ENCODE measurements at places on chromosomes 11 and 22.
A peak's percentile ranks its signal among the peaks of the same experiment; 100 is the strongest.

GRCh38 chr22:44451016-44451415 is 47.0 kb downstream of the RTL6 start:
- H3K27ac ChIP-seq = no peak overlapping the region
- no peak for DNase-seq
- H3K4me1 ChIP-seq = peaks cover 18% of the 10 kb centered on the region

DNA sequence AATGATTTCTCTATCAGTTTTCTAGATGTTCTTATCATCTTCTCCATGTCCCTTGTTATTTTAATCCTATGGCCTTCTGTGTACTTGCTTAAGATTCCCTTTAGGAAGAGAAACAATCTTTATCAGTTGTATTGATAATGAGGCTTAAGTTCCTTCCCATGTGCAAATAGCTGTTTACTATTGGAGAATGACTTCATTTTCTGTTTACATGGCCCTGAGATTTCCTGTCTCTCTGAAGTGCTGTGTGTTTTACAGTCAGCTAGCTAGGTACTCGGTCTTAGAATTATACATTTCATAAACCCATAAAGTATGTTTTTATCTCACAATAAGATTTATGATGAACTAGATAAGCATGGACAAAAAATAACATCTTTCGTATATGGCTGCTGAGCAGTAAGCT is 67.5 kb upstream of the CCDC179 start:
- H3K27ac ChIP-seq = no peak overlapping the region
- H3K4me3 ChIP-seq = no peak overlapping the region
- no peaks in the 10 kb centered on the region for H3K4me1 ChIP-seq
- DNase-seq = no peak

GRCh38 chr11:25993016-25993415 is 338.9 kb upstream of the ANO3 start:
- no peaks in the 10 kb centered on the region for H3K27me3 ChIP-seq
- no peaks in the 10 kb centered on the region for H3K36me3 ChIP-seq
- H3K27ac ChIP-seq = no peak overlapping the region

GRCh38 chr11:121590772-121591404 is 138.1 kb upstream of the SORL1-AS1 start:
- peaks cover 14% of the 10 kb centered on the region for H3K4me1 ChIP-seq
- H3K27me3 ChIP-seq = no peaks in the 10 kb centered on the region
- no peak overlapping the region for H3K4me3 ChIP-seq
- H3K27ac ChIP-seq = peak overlapping the region; percentile 20
- DNase-seq = no peak

DNA sequence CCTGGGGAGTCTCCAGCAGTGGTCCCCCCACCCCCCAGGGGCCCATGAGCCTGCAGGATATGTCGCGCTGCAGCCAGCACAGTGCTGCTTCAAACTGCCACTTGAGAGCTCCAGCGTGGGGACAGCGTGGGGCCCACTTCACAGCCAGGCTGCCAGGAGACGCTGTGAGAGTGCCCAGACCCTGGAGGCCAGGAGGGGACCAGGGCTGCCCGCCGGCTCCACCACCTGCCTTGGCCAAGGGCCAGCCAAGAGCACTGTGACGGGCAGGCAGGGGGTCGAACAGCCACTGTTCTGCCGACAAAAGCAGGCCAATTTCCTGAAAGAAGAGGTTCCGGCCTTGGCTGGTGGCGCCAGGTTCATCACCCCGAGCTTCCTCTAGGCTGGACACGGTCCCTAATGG is 60.2 kb downstream of the FLRT1 start:
- H3K27me3 ChIP-seq = no peaks in the 10 kb centered on the region
- no peaks in the 10 kb centered on the region for H3K36me3 ChIP-seq
- H3K4me3 ChIP-seq = no peak overlapping the region
- no peak overlapping the region for H3K27ac ChIP-seq
- H3K4me1 ChIP-seq = peaks cover 3% of the 10 kb centered on the region

DNA sequence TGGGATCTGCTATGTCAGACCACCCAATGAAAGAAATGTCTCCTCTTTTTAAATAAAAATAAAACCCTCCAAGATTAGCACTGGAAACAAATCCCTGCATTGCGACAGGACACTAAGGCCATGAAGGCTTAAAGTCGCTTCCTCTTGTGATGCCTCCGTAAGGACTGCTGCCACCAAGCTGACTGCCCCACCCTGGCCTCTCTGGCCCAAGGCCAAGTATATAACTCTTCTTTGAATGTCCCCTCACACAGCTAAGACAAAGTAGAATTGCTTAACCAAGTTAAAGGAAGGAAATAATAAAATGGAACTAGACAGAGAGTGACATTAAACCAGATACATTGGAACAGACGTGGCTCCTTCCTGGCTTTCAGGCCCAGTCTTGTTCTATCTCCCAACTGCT is 7.5 kb upstream of the NRGN start:
- H3K27me3 ChIP-seq = peaks cover 26% of the 10 kb centered on the region
- no peak for DNase-seq
- H3K4me3 ChIP-seq = no peak overlapping the region
- no peak overlapping the region for H3K27ac ChIP-seq
- no peaks in the 10 kb centered on the region for H3K36me3 ChIP-seq

GRCh38 chr11:121367001-121367843 is 74.7 kb downstream of the SC5D start:
- DNase-seq = no peak
- peak overlapping the region; percentile 58 for H3K4me3 ChIP-seq
- H3K27me3 ChIP-seq = no peaks in the 10 kb centered on the region
- peaks cover 3% of the 10 kb centered on the region for H3K36me3 ChIP-seq
- H3K27ac ChIP-seq = peak overlapping the region; percentile 86

DNA sequence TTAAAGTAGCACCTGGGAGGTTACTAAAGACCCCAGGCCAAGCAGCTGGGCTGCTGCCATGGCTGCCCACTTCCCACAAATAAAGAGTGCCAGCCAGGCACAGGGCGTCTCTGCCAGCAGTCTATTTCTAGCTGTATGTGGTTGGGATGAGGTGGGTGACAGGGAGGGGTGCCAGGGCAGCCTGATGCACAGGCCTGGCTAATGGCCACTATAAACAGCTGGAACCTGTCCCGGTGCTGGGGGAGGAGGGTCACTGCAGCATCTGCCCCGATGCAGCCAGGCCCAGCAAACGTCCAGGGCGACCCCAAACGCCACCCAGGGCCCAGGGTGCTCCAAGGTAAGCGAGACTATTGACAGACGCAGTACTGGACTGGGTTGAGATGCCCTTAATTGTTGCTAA is 37.4 kb downstream of the SCUBE1 start:
- no peak overlapping the region for H3K27ac ChIP-seq
- no peaks in the 10 kb centered on the region for H3K4me1 ChIP-seq
- no peaks in the 10 kb centered on the region for H3K36me3 ChIP-seq
- DNase-seq = no peak

DNA sequence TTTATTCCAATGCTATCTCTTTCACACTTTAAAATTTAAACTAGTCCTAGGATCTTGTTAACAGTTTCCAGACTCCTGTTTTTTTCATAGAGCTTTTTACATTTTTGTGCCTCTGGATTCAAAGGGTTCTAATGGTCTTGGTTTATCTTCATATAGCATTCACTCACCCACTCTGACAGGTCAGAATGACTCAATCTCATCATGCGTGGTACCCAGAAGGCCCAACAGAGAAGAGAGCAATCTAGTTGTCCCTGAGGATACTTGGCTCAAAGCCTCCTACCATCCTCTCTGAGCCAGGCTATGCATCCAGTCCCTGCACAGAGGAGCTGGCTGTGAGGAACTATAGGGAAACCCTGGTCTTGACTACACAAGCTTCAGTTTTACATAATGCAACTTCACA is 27.5 kb downstream of the MAML2 start:
- no peaks in the 10 kb centered on the region for H3K27me3 ChIP-seq
- no peak overlapping the region for H3K27ac ChIP-seq
- H3K36me3 ChIP-seq = peaks cover 40% of the 10 kb centered on the region
- peaks cover 51% of the 10 kb centered on the region for H3K4me1 ChIP-seq

DNA sequence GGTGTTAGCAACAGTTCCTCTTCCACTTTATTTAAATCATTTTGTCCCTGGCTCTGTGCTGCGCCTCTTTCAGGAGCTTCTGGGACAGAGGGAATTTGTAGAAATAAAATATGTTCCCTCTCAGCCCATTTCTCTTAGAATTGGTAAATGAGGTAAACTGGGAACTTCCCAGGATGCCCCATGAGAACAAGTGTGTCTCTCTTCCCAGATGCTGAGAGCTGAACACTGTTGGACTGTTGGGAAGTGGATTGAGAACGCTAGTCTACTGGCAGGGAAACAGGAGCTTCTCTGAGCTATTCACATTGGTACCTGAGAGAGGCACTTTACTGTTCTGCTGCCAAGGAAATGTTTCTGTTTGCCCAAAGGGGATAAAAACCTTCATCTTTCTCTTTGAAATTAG is 4.0 kb downstream of the CRY2 start:
- no peak for DNase-seq
- no peaks in the 10 kb centered on the region for H3K27me3 ChIP-seq
- H3K4me3 ChIP-seq = no peak overlapping the region
- H3K27ac ChIP-seq = no peak overlapping the region

DNA sequence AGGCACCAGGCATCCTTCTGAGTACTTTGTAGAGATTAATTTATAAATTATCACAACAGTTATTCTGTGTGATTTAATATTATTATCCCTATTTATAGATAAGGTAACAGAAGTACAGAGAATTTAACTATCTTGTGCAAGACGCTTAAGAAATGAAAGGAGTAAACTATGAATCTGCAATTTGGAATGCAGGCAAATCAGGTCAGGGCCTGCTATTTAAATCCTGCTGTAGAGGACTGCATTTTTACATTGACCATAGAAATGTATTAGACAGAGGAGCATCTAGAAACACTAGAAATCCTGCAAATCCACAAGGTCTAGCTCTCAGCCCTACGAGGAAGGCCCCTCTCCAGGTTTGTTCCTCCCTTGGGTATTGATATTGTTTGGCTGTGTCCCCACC is 336.2 kb downstream of the ETS1 start:
- H3K27me3 ChIP-seq = no peaks in the 10 kb centered on the region
- no peak overlapping the region for H3K4me3 ChIP-seq
- no peaks in the 10 kb centered on the region for H3K36me3 ChIP-seq
- H3K27ac ChIP-seq = no peak overlapping the region
- no peak for DNase-seq
- no peaks in the 10 kb centered on the region for H3K4me1 ChIP-seq

- H3K4me3 ChIP-seq = no peak overlapping the region
- no peaks in the 10 kb centered on the region for H3K36me3 ChIP-seq
- H3K27ac ChIP-seq = no peak overlapping the region
- H3K27me3 ChIP-seq = peaks cover 2% of the 10 kb centered on the region
- no peak for DNase-seq
Measured at GRCh38 chr11:68373189-68373814, 60.9 kb downstream of the LRP5 start.

GRCh38 chr11:75524665-75525432 is 892 bp downstream of the GDPD5 start:
- no peak overlapping the region for H3K27ac ChIP-seq
- H3K4me3 ChIP-seq = peak overlapping the region; percentile 84
- peaks cover 18% of the 10 kb centered on the region for H3K4me1 ChIP-seq

- H3K4me1 ChIP-seq = no peaks in the 10 kb centered on the region
- no peaks in the 10 kb centered on the region for H3K36me3 ChIP-seq
Measured at GRCh38 chr22:33247758-33248157, 189.6 kb upstream of the SYN3 start.

DNA sequence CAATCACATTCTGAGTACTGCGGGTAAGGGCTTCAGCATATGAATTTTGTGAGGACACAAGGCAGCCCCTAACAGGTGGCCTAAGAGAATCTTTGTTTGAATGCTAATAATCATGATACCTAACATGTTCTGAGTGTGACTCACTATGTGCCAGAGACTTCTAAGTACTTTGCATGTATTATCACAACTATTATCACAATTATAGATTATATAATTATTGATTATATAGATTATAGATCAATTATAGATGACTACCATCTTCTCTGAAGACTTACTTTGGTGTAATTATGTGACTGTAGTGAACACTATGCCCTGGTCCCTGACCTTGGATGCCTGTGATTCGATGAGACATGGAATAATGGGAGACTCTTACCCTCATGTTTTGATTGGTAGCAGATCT is 62.6 kb downstream of the FLI1 start:
- peaks cover 55% of the 10 kb centered on the region for H3K4me1 ChIP-seq
- H3K27me3 ChIP-seq = no peaks in the 10 kb centered on the region
- H3K27ac ChIP-seq = no peak overlapping the region
- peaks cover 55% of the 10 kb centered on the region for H3K36me3 ChIP-seq
- no peak for DNase-seq

GRCh38 chr22:40511604-40512003 is 124.9 kb downstream of the MRTFA start:
- no peaks in the 10 kb centered on the region for H3K27me3 ChIP-seq
- H3K27ac ChIP-seq = no peak overlapping the region
- peaks cover 5% of the 10 kb centered on the region for H3K36me3 ChIP-seq
- peaks cover 2% of the 10 kb centered on the region for H3K4me1 ChIP-seq

GRCh38 chr11:45179686-45180178 is 33.3 kb downstream of the PRDM11 start:
- H3K27ac ChIP-seq = no peak overlapping the region
- no peak for DNase-seq
- no peaks in the 10 kb centered on the region for H3K4me1 ChIP-seq

GRCh38 chr11:79506734-79507344 is 66.0 kb upstream of the TENM4 start:
- no peak overlapping the region for H3K27ac ChIP-seq
- no peaks in the 10 kb centered on the region for H3K36me3 ChIP-seq
- no peaks in the 10 kb centered on the region for H3K4me1 ChIP-seq
- H3K4me3 ChIP-seq = no peak overlapping the region

- H3K4me1 ChIP-seq = no peaks in the 10 kb centered on the region
- no peak overlapping the region for H3K4me3 ChIP-seq
- no peak for DNase-seq
- no peak overlapping the region for H3K27ac ChIP-seq
- H3K27me3 ChIP-seq = no peaks in the 10 kb centered on the region
Measured at GRCh38 chr11:22161489-22161888, 31.4 kb upstream of the ANO5 start.

- H3K4me1 ChIP-seq = no peaks in the 10 kb centered on the region
- DNase-seq = no peak
- H3K4me3 ChIP-seq = no peak overlapping the region
- H3K36me3 ChIP-seq = no peaks in the 10 kb centered on the region
Measured at GRCh38 chr11:124829986-124830385, 29.8 kb upstream of the MSANTD2 start.

DNA sequence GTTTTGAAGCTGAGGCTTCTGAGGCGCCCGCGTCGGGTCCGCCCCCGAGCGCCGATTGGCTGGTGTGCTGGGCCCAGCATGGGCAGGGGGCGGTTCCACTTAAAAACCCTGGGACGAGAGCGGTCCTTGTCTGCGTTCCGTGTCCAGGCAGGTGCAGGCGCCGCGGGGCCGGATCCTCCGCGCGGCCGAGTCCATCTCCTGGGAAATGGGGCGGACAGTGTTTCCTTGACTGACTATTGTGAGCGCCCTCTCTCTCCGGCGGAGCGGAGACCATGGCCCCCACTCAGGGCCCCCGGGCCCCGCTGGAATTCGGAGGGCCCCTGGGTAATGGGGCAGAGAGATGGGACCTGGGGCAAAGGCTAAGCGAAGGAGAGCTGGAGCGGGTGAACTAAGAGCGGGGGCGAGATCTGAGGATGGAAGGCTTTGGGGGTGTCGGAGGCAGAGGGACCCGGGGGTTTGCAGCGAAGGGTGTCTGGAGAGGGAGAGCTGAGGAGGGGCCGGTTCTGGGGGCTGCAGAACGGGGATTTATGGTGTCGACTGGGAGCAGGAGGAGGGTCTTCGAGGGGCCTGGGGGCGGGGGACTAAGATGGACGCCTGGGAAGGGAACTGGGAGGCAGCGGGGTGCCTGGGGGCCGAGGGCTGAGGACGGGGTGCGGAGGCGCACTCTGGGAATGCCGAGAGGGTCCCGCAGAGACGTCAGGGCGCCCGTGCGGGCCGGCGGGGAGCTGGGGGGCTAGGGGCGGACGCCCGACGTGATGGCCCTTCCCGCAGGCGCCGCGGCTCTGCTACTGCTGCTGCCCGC is at the start of gene TM7SF2:
Gene TM7SF2, plus strand, starts transcription at position 129 of the 802 bp plus-strand sequence. Its CDS starts 144 bp downstream, at position 273.
- peaks cover 28% of the 10 kb centered on the region for H3K4me1 ChIP-seq
- H3K4me3 ChIP-seq = peak within 1 kb of the TSS; percentile 85
- peak within 1 kb of the TSS; percentile 82 for H3K27ac ChIP-seq
- DNase-seq = peak; percentile 94
- no peaks in the 10 kb centered on the region for H3K27me3 ChIP-seq
- H3K36me3 ChIP-seq = peaks cover 3% of the 10 kb centered on the region

Measured in T-helper 2 cell treated with Interferon-gamma antibody and Interleukin-4, amounts not matched to agents 5 μg/mL and 100 μg/mL, for 36 hours (primary cell).